ENCODE measurements at places on chromosomes 3 and 15. TPM values are rescaled to one million over a fixed set of nuclear protein-coding genes. Genes with fewer than 3 reads are reported as not detected.
A peak's percentile ranks its signal among the peaks of the same experiment; 100 is the strongest.

Gene CA12
- 0.39 TPM for total RNA-seq

DNA sequence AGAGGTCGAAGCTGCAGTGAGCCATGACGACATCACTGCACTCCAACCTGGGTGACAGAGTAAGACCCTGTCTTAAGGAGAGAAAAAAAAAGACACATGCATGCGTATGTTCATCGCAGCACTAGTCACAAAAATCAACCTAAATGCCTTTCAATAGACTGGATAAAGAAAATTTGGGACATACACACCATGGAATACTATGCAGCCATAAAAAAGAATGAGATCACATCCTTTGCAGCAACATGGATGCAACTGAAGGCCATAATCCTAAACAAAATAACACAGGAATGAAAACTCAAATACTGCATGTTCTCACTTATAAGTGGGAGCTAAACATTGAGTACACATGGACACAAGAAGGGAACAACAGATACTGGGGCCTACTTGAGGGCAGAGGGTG is 53.1 kb downstream of the FSIP1 start:
- no peak for DNase-seq

GRCh38 chr3:4323246-4324027 is 20.3 kb downstream of the SETMAR start:
- no peak for DNase-seq

Gene PRSS50
- not detected for total RNA-seq

- DNase-seq, result no peak
These were observed 147.5 kb upstream of the SOX2 start for GRCh38 chr3:181564222-181564621.

DNA sequence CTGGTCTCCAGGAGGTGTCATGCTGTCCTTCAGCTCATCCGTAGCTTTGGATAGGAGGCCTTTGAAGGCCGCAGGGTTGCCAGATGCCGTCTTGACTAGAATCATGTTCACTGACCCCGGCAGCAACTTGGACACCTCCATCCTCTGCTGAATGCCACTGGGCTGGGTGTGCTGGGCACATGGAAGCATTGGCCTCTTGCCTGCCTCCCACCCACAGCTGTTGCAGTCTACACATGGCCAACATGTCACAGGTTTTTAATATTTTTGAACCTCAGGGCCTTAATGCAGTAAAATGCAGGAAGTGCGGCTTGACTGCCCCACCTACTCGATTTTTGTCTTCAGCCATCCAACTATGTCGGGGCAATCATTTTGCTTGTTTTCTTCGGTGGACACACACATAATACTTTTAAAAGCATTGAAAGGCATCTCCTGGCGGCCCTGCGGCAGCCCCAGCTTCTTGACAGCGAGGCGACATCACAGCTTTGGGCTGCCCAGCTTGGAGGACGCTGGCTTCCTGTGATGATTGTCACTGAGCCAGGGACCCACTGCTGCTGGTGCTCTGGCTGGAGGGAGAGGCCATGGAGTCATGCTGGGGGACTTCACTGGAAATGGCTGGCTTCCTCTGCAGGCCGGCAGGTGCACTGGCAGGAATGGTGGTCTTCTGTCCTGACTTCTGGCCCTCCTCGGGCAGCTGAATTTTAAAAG is 31.6 kb upstream of the ACAD9 start:
- no peak for DNase-seq

- DNase-seq, result no peak
These were observed 7.1 kb downstream of the SPTBN5 start for GRCh38 chr15:41886741-41887140.

DNA sequence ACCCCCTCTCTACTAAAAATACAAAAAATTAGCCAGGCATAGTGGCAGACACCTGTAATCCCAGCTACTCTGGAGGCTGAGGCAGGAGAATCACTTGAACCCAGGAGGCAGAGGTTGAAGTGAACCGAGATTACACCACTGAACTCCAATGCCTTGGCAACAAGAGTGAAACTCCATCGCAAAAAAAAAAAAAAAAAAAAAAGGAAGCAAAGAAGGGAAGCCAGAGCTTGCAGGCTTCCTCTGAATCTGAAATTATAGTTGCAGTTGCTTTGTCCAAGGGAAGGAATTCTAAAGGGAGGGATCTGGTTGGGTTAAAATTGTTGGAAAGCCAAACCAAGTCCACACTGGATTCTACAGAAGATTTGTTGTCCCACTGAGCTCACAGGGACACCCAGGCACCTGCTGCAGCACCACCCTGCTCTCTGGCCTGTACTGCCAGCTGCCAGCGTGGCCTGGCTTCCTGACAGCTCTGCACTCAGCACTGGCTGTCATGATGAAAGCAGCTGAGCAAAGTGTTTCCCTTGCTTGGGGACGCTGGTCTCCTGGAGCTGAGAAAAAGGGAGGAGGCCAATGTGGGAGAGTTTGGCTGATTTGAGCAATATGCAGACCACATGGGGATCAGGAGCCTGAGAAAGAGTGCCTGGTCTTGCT is 88.8 kb upstream of the HES1 start:
- DNase-seq, result no peak

GRCh38 chr15:99137111-99137546 is 32.2 kb downstream of the SYNM start:
- DNase-seq, result no peak

GRCh38 chr3:61828880-61829721 is 267.7 kb downstream of the PTPRG start:
- DNase-seq, result no peak

Gene PATL2
- total RNA-seq, result 7.0 TPM

DNA sequence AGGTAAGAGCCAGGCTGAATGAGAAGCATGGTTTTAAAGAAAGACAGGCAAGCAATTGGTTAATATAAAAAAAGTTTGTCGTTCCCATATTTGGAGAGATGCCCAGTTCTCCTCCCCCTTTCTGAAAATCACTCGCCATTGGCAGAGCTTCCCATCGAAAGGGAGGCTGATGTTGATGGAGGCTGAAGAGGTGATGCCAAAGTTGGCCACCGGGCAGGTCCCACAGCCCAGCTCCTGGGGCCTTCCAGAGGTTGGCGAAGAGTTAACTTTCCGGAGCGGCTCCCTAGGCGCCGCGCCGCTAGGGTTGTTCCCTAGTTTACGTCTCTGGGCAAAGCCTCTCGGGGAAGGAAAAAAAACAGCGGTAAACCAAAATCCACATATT is 793 bp downstream of the PCOLCE2 start:
- peak; percentile 13 for DNase-seq

Gene GOLGA6A
- total RNA-seq, result not detected

- peak; percentile 46 for DNase-seq
These were observed at the start of gene PODXL2 for GRCh38 chr3:127628788-127629466. Gene PODXL2, plus strand, starts transcription at chr3:127629185. Its CDS starts 35 bp downstream, at chr3:127629220.

DNA sequence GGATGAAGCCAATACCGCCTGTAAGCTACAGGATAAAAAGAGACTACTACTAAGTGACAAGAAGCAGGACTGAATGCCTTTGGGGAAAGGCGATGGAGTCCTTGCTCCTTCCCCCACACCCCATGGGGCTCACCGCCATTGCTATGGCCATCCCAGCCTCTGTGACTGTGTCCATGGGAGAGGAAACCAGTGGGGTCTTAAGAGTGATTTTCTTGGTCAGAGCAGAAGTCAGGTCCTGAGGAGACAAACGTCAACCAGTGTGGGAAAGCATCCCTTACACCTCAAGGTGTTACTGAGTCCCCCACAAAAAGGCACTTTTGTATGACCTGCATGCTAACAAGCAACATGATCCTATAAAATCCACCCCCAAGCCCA is 913 bp downstream of the IMPDH2 start:
- DNase-seq, result no peak

Gene SPTBN5
- 0.19 TPM for total RNA-seq

DNA sequence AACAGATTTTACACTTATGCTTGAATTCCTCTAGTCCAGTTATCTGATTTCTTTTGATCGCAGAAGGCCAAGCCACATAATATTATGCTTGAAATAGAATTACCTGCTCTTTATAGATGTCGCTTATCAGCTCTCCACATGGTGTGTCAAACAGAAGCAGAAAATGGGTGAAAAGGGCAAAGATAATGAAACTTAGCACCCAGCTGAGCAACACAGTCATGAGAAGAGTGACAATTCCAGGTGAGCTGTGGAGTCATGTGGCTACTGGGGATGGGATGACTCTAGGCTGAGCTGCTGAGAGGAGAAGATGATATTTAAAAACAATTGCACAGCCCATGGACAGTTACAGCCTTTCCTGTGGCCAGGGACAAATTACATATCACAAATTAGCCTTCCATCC is 398.7 kb upstream of the PDZRN3 start:
- no peak for DNase-seq

GRCh38 chr15:47356297-47356696 is 361.0 kb upstream of the SEMA6D start:
- no peak for DNase-seq

- no peak for DNase-seq
These were observed 245.0 kb downstream of the SHOX2 start for GRCh38 chr3:157861076-157861765.

- DNase-seq, result no peak
These were observed 469.1 kb upstream of the ARHGEF26 start for GRCh38 chr3:153652076-153652475.

- no peak for DNase-seq
These were observed 15.0 kb downstream of the INTS14 start for GRCh38 chr15:65595960-65596359.

Gene B2M
- total RNA-seq, result 3,772 TPM

Gene BOC
- 0.44 TPM for total RNA-seq

Gene ABHD17C
- 6.0 TPM for total RNA-seq

Gene GHSR
- not detected for total RNA-seq

DNA sequence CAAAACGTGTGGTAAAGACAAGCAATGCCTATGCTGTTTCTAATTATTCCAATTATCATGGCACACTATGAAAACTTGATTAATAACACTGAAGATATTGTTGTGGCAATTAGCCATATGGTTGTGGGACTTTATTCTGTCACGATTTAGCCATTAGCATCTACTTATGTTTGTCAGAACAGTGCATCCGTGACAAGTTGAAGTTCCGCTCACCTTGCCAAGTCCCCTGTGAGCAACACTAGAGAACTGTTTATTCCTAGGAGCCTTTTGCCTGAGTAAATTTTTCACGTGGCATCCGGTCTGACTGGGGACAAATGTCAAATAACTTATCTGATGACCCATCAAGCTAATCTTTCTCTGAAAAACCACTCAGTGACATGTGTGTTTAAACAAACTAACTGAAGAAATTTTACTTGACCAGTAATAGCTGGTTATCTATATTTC is 403.3 kb downstream of the TBC1D5 start:
- no peak for DNase-seq

DNA sequence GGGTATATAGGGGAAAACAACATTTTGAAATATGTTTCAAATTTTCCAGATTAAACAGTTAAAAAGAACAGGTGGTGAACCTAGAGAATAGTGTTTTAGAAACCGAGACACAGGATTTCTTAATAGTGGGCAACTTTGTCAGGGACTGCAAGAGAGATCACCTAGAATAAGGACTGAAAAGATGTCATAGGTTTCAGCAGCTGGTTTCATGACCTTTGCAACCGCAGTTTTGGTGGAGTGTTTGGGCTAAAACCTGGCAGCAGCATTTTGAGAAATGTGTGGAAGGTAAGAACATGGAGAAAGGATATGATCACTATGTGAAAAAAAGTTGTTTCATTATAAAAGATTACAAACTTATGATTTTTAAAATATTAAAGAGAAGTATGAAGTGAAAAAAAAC is 34.9 kb downstream of the PRKCI start:
- peak; percentile 57 for DNase-seq

DNA sequence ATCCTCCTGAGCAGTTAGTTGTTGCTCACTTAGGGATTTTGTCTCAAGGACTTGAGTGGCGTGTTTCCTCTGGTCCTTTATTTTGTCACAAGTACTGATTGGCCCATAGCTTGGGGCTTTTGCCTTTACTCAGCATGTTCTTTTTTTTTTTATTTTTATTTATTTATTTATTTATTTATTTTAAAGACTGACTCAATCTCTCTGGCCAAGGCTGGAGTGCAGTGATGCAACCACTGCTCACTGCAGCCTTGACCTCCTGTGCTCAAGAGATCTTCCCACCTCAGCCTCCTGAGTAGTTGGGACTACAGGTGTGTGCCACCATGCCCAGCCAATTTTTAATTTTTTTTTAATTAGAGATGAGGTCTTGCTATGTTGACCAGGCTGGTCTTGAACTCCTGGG is 223.9 kb upstream of the TPM1 start:
- no peak for DNase-seq

DNA sequence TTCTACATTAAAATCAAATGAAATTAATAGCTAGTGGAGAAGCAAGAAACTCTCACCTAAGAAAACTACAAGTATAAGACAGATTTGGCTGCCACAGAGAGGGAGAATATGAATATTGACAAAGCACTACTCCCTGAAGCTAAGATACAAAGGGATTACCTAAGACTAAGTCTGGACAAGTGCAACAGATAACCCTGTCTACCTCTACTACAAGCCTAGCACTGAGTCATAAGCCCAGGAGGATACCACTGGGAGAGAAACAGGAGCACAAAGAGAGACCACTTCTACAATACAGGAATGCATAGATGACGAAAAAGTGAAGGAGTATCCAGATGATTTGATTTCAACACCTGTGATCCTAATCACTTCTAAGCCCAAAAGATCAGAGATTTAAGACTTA is 10.4 kb downstream of the ATP13A4 start:
- DNase-seq, result no peak

Gene SV2B
- 0.08 TPM for total RNA-seq

Gene TPRG1
- 1.1 TPM for total RNA-seq

GRCh38 chr15:69161079-69161877 is 843 bp downstream of the GLCE start:
- DNase-seq, result peak; percentile 26

GRCh38 chr3:48437812-48438211 is 2.1 kb downstream of the CCDC51 start:
- DNase-seq, result no peak

All from activated naive CD8-positive, alpha-beta T cell treated with anti-CD3 and anti-CD28 coated beads for 36 hours (primary cell).